ENCODE measurements at places on chromosomes 6 and 20.
A peak's percentile ranks its signal among the peaks of the same experiment; 100 is the strongest.

- DNase-seq = no peak
Observed at GRCh38 chr20:34891166-34892062, 15.0 kb downstream of the ACSS2 start.

DNA sequence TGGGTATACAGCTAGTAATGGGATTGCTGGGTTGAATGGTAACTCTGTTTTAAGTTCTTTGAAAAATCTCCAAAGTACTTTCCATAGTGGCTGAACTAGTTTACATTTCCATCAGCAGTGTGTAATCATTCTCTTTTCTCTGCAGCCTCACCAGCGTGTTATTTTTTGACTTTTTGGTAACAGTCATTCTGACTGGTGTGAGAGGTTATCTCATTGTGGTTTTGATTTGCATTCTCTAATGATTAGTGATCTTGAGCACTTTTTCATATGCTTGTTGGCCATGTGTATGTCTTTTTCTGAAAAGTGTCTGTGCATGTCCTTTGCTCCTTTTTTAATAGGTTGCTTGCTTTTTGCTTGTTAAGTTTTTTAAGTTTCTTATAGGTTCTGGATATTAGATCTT lies 194.2 kb upstream of the PHACTR1 start:
- no peak for DNase-seq

GRCh38 chr6:126112171-126112632 lies 125.9 kb downstream of the TRMT11 start:
- no peak for DNase-seq

DNA sequence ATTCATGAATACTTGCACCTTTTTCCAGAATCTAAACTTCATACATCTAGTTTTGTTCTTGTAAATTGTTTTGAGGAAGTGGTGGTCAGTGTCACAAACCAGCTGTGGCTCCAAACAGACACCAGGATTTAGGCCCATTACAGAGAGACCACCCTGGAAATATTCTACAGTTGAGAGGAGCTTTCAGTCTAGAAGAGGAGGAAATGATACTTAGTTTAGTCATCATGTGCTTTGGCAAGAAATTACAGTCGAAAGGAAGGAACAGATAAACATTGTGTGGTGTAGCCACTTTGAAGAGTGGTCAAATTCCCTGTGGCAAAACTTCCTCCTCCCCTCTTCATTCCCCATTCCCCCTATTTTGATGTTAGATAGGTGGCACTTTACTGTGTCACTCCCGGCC lies 15.7 kb downstream of the DCBLD1 start:
- DNase-seq = no peak

DNA sequence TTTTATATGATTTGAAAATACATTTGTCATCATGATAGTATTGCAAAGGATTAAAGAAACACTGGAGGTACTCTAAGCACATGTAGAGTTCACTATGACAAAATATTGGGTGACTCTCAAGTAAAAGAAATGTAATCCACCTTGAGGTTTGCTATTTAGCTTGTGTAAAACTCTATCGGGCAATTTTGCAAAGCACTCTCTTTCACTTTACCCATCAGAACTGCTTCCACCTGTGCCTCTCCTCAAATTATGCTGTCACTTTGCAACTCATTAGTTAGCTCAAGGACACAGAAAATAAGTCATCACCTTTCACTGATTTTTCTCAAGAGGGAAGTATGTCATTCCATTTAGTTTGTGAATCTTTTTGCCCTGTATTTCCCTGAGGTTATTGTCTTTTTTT lies 14.0 kb downstream of the TRDN start:
- no peak for DNase-seq

DNA sequence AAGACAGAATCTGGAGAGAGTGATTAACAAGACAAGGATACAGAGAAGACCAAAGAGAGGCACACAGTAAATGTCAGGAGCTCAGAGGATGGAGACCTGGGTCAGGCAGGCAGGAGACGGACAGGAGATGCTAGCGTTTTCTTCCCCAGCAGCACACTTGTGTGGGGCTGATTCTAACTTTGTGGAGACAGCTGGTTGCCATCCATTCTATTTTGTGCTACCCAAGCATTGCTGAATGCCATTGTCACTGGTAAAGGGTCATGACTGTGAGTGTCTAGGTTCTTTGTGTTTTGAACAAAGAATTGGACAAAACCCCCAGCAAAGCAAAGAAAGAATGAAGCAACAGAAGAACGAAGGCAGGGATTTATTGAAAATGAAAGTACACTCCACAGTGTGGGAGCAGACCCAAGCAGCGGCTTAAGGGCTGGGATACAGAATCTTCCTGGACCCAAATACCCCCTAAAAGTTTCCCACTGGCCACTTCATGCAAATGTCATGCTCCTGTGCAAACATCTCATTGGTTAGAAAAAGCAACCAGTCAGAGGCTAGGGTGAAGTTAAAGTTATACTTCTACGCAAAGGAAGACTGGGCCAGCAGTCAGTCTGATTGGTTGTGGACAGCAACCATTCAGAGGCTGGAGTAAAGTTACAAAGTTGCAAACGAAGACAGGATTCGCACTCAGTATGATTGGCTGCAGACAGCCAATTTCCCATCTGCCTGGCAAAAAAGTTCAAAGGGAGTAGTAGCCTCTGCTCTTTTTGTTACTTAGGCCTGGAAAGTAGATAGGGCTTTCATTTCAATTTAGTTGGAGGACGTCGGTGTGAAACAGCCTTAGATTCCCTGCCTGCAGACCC lies 17.5 kb downstream of the PTK7 start:
- DNase-seq = no peak

- peak; percentile 3 for DNase-seq
Observed at GRCh38 chr20:57092112-57092899, 174.1 kb downstream of the BMP7 start.

DNA sequence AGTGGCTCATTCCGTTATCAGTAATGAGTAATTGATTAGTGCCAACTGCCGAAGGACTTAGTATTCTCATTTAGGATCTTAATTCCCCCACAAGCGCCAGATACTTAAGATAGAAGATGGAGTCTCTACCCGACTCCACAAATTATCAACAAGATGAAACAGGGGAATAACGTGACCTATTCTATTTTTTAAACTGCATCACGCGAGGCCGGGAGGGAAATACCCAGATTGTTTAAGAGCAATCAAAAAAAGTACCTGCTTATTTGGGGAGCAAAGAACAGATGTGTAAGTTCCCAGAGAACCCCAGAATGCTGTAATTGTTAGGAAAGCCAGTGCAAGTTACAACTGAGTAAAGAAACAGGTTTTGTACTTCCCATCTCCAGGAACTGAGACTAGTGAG lies 1.1 kb upstream of the MAP3K5 start:
- DNase-seq = no peak
